ENCODE measurements at places on chromosomes 11 and 22. TPM values are rescaled to one million over a fixed set of nuclear protein-coding genes. Genes with fewer than 3 reads are reported as not detected.

TOM1 gene
- 7.2 TPM for total RNA-seq

PRRG4 gene
- 0.16 TPM for total RNA-seq

OR52A1 gene
- not detected for total RNA-seq

- no peak for DNase-seq
Measured at GRCh38 chr11:86713552-86713951, 41.1 kb upstream of the ME3 start.

OAF gene
- total RNA-seq, result 1.4 TPM

- no peak for DNase-seq
Measured at GRCh38 chr11:66768818-66769217, 39.8 kb upstream of the SPTBN2 start.

OR8A1 gene
- total RNA-seq, result not detected

GRCh38 chr11:99671808-99672409 lies 651.2 kb downstream of the CNTN5 start:
- DNase-seq, result no peak

- no peak for DNase-seq
Measured at GRCh38 chr11:43810929-43811596, 69.6 kb upstream of the ALKBH3 start.

SLN gene
- total RNA-seq, result 8.3 TPM

DNA sequence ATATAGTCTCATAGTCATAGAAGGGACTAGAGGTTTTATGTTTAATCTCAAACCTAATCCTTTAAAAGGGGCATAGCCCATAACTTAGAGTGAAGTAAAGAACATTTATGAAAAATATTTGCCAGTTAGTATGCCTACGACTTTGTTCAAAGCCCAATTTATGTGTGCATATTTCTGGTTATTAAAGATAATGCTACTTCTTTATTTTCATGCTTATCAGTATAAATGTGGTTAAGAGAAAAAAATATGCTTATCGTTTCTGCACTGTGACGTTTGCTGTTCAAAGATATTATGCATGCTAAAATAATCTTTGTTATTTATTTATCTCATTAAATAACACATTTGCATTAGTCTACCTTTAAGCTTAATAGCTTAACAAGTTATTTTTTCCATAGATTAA lies 343.9 kb downstream of the DYNC2H1 start:
- DNase-seq, result no peak

GRCh38 chr11:8948886-8949285 lies 6.1 kb upstream of the ASCL3 start:
- no peak for DNase-seq
